ENCODE measurements at places on chromosomes 7 and 10.

GRCh38 chr7:47609803-47610452, 28.0 kb upstream of the TNS3 start:
- no peak for DNase-seq

- DNase-seq: peak; percentile 44
Observed at GRCh38 chr10:119139464-119140067, 25.9 kb downstream of the SFXN4 start.

DNA sequence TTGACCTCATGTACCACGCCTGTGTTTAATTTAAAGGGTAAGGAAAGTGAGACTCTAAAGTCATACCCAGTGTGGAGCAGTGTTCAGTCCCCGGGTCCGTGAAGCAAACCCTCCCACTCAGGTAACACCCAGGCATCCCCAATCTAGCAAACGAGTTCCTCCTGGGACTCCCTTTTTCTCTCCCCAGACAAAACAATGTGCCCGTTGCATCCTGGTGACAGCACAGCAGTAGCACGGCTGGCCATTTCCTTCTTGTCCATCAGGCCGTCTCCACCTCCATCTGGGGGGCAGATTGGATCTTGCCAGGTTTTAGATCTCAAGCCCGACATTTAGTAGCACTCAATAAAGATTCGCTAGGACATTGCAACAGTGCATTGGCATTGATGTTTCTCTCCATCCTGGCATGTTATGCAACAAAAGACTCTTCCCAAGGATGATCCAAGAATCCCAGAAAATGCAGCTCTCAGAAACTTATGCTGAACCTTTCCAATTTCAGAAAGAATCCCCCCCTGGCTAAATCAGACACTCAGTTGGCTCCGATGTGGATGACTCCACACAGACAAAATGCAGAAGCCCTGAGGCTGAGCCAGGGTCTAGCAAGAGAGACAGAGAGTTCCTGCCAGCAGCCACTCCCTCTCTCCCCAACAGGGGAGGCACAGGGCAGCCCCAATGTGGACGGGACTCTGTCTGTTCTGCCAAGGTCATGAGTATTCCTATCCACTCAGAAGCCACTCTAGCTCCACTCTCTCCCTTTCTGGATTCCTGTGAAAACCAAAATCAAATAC, 274.5 kb upstream of the MGMT start:
- DNase-seq: no peak

DNA sequence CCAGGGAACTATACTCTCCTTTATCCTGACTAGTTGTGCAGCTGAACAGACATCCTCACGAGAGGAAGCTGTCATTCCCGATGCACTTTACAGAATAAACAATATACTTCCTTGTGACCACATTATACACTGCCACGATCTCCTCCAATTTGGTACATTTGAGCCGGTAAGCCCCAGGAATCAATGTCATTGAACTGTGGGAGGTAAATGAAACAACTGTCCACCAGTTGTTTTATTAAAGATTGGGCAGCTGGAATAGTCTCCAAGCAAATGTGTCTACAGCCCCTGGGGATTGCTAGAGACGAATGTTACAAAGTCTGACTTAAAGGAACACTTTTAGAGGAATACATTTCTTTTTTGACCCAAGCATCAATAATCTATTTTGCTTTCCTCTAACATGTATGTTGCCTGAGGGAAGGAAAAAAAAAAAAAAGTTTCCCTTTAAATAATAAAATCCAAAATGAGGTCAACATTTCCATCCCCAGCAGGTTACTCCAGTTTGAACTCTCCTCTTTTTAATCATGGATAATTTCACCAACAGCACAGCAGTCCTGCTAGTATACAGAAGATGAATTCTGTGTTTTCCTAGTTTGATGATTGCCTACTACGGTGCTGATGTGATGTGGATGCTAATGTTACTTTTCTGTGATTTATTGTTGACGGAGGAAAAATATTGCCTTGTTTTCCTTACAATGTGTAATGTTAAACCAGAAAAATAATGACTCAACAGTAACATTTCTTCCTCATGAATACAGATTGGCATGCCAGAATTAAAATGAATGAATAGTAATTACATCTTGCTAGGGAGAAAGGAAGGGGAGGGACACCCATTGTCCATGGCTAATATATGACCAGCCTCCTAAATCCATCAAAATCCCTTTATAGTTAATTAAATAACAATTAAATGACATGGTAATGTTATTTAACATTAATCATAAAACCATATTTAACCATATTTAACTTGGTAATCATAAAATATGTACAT, 360.9 kb downstream of the NEBL start:
- DNase-seq: no peak

- DNase-seq: no peak
Observed at GRCh38 chr10:29063806-29064644, 224.8 kb upstream of the LYZL1 start.

- no peak for DNase-seq
Observed at GRCh38 chr10:131272897-131273451, 38.5 kb downstream of the TCERG1L start.

GRCh38 chr7:13860734-13861133, 128.7 kb downstream of the ETV1 start:
- DNase-seq: no peak

GRCh38 chr7:116801092-116801710, 61.2 kb upstream of the CAPZA2 start:
- DNase-seq: no peak

GRCh38 chr10:29482591-29483431, 152.0 kb downstream of the SVIL start:
- DNase-seq: no peak

DNA sequence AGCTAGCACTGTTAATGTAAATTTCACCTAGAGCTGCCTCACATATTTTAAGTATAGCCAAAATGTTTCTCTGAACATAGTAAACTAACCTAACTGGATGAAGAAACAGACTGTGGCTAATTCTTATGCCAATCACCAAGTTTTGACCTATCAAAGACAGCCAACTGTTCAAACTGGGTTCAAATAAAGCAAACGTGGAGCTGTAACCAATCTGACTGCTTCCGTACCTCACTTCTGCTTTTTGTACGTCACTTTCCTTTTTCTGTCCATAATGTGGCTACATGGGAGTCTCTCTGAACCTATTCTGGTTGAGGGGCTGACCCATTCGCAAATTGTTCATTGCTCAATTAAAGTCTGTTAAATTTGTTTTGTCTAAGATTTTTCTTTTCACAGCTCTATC, 66.3 kb upstream of the ETV1 start:
- DNase-seq: no peak

DNA sequence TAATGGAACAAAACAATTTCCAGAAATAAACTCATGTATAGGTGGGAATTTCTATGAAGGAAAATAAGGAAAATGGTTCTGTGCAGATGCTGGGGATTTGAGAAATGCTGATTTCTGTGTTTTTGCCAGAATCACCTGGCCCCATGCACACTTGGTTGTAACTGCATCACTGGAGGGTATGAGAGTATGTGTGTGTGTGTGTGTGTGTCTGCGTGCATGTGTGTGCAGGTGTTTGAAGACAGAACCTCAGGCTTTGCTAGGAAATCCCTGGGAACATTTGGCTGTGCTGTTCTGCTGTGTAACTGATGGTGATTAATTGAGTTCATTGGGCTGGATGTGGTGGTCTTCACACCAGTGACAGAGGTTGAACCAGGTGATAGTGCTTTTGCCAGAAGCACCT, 141.6 kb downstream of the CAMK1D start:
- no peak for DNase-seq

- DNase-seq: no peak
Observed at GRCh38 chr7:120005720-120006119, 267.3 kb upstream of the KCND2 start.

DNA sequence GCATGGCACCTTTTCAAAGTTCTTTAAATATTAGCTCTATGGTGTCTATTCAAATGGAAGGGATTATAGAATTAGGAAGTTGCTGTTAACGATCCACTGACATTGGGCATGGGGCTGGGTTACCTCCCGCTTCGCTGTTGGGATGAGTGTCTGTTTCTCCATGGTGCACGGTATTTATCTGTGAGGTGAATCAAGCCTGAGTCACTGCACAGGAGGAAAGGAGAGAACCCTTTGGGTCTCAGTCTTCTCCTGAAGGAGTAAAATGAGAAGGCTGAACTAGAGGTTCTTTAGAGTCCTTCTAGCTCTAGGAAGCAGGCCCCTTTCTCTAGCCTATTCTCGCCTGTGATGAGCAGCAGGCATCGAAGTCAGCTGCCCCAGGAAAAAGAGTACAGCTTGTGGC, 7.3 kb downstream of the JCAD start:
- no peak for DNase-seq

- DNase-seq: no peak
Observed at GRCh38 chr10:101020427-101021075, 10.4 kb downstream of the PDZD7 start.

DNA sequence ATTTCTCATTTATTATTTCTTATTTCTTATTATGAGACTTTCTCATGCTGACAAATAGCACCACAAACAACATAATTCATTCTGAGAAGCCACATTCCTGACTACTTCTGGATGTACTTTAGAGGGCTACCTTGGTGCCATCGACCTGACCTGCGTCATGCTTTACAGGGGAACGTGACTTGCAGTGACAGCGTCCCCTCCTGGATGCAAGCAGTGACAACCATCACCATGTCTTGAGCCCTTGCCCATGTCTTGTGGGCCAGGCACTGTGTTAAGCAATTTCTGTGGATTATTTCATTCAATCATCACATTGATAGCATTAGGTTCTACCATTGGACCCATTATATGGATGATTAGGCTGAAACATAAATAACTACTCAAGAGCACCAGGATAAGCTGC, 137.0 kb downstream of the ANK3 start:
- no peak for DNase-seq

DNA sequence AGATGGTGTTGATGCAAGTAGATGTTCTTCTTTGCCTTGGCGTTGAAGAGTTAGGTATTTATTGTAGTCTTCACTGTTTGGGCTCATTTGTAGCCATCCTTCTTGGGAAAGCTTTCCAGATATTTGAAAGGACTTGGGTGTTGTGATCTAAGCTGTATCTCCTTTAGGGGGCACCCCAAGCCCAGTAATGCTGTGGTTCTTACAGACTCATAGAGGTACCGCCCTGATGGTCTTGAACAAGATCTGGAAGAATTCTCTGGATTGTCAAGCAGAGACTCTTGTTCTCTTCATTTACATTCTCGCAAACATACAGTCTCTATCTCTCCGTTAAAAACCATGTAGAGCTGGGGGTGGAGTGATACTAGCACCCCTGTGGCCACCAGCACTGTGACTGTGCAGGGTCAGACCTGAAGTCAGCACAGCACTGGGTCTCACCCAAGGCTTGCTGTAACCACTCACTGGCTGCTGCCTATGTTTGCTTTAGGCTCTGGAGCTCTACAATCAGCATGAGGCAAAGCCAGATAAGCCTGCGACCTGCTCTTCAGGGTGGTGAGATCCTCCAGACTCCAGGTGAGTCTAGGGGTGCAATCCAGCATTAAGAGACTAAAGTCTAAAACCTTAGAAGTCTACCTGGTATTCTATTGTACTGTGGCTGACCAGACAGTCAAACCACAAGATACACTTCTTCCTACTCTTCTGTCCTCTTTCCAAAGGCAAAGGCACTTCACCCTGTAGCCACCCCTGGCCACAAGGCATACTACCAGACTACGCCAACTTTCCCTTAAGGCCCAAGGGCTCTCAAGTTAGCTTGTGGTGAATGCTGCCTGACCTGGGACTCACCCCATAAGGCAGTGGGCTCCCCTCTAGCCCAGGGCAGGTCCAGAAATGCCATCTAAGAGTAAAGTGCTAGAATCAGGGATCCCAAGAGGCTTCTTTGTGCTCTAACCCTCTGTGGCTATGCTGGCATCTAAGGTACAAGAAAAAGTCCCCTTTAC, 209.7 kb upstream of the TMEM196 start:
- no peak for DNase-seq

- DNase-seq: no peak
Observed at GRCh38 chr10:102504179-102504975, 605 bp downstream of the SUFU start.
